ENCODE measurements at places on chromosomes 4 and X.

- DNase-seq: peak; percentile 78
Observed at GRCh38 chrX:135521405-135522131, 1.1 kb downstream of the INTS6L start.

DNA sequence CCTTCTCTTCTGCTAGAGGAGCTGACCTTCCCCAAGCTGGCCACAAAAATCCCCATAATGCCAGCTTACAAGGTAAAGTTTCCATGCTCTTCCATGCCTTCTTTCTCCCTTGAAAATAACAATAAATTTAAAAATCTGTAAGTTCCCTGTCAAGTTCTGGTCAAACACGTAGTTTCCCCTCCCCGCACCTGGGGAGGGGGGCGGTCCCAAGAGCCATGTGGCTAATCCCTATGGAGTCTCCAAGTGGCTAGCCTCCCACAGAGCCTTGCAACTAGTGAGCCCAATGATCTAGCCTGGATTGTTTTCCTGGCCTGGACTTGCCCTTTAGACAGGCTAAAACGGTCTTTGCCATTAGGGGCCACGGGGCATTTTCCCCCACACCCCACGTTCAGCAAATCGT, 2.1 kb upstream of the NRK start:
- DNase-seq: no peak

- no peak for DNase-seq
Observed at GRCh38 chr4:126251169-126251568, 936.4 kb downstream of the FAT4 start.

- DNase-seq: no peak
Observed at GRCh38 chr4:105139646-105140045, 7.0 kb upstream of the TET2 start.

DNA sequence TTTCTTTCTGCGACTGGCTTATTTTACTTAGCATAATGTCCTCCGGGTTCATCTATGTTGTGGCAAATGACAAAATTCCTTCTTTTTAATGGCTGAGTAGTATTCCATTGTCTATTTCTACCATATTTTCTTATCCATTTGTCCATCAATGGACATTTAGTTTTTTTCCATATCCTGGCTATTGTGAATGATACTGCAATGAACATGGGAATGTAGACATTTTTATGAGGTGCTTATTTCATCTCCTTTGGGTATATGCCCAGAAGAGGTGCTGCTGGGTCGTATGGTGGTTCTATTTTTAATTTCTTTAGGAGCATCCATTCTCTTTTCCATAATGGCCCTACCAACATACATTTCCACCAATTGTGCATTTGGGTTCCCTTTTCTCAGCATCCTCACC, 76.5 kb upstream of the HPGD start:
- no peak for DNase-seq

- no peak for DNase-seq
Observed at GRCh38 chrX:4277122-4277521, 563.7 kb upstream of the PRKX start.

- no peak for DNase-seq
Observed at GRCh38 chrX:123504047-123504446, 228.8 kb downstream of the THOC2 start.

DNA sequence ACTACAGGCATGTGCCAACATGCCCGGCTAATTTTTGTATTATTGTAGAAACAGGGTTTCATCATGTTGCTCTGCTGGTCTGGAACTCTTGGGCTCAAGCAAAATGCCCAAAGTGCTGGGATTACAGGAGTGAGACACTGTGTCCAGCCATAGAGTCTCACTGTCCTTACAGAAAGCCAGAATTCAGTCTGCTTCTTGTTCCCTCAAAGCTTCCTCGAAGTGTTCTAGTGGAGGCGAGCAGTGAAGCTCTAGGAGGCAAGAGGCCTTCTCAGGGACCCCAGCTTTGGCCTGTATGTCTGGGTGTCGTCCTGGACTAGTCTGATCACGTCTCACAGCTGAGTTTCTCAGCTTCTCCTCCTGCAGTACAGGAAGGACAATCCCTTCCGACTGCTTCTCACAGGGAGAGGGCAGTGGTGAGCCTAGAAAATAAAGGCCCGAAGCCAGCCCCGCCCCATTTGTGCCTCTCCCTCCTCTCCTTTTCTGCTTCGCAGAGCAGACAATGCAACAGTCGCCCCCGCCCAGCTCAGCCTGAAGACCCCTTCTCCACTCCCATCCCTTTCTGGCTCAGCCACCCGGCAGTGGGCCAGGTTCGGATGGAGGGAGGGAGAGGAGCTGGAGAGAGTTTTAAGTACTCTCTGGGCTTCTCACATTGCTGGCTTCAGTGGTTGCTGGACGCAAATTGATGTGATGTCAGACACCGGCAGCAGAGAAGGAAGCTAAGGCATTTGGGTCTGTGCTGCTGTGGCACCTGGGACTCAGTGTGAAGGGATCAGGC, 11.1 kb upstream of the FAM3A start:
- DNase-seq: no peak

DNA sequence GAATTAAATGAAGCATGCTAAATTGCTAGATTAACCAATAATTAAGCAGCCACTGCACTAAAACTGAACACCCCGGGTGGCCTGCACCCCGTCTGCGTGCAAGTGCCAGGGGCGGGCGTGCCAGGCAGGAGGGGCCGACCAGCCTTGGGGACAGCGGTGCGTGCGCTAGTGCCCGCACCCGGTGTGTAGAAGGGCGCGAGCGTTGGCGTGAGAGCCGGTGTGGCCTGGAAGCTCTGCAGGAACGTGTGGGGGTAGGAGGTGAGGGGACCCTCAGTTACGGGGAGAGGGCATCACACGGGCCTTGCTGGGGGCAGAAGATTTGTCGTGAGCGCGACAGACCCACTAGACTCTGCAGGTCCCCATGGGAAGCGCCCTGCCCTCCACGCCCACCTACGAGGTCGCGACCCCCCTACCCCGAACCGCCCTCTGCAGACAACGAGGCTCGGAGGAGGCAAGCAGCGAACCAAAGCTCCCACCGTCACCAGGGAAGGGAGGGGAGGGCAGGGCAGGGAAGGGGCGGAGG, 105.8 kb downstream of the FAM53A start:
- DNase-seq: no peak

DNA sequence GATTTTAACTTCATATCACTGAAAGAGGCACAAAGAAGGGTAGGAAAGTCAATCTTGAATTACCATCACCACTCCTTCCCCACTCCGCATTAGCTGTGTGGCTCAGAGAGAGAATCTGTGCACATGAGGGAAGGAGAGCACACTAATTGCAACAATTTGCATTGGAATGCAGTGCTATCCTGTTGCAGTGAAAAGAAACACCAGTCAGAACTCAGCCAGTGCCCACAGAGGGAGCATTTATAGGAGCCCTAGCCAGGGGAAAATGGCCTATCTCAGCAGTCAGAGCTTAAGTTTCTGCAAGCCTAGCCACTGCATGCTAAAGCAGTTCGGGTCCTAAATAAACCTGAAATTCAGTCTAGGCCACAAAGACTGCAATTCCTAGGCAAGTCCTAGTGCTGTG, 159.4 kb upstream of the AR start:
- no peak for DNase-seq

- no peak for DNase-seq
Observed at GRCh38 chr4:153117554-153117953, 86.7 kb upstream of the TRIM2 start.

GRCh38 chrX:51435101-51435500, 61.3 kb downstream of the NUDT11 start:
- DNase-seq: no peak

DNA sequence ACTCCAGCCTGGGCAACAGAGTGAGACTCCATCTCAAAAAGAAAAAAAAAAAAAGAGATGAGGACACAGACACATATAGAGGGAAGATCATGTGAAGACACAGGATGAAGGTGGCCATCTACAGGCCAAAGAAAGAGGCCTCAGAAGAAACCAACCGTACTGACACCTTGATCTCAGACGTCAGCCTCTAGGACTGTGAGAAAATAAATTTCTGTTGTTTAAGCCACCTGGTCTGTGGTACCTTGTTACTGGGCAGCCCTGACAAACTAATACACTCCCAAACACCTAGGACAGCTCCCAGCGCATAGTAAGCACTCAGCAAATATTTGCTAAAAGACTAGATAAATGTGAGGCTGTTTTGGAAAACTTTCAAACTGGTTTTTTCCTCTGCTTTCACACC, 59.2 kb upstream of the SMIM10 start:
- DNase-seq: no peak

- no peak for DNase-seq
Observed at GRCh38 chr4:101458914-101459313, 111.6 kb upstream of the PPP3CA start.

DNA sequence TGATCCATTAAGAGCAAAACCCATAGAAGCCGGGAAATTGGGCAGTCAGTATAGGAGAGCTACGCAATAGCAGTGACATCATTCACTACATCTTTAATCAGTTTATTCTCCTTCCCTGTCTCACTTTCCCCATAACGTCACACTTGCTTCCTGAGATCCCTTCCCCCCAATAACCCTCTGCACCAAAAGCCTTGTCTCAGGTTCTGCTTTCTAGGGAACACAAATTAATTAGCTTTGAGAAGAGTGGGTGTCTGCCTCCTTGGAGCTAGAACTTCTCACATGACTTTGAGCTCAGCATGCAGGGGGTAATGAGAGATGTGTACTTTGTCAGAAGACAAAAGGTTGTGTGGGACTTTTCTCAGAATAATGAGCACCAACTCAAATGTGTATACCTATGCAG, 128.3 kb upstream of the MAOA start:
- no peak for DNase-seq

GRCh38 chr4:140088323-140088967, 65.5 kb downstream of the MAML3 start:
- no peak for DNase-seq

DNA sequence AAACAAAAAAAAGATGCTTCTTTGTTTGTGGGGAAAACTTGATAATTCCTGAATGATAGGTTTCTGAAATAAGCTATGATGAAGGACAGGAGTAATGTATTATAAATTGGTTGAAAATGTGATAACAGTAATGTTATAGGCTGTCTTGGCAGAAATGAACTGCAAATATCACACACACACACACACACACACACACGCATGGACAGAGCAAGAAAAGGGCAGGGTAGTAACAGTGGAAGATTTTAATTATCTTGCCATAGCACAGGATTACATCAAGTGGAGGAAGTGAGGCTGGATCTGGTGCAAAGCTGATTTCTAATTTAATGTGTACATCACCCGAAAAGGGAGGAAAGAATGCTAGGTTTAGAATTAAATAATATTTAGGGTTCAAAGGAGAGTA, 97.5 kb upstream of the CXXC4 start:
- no peak for DNase-seq

DNA sequence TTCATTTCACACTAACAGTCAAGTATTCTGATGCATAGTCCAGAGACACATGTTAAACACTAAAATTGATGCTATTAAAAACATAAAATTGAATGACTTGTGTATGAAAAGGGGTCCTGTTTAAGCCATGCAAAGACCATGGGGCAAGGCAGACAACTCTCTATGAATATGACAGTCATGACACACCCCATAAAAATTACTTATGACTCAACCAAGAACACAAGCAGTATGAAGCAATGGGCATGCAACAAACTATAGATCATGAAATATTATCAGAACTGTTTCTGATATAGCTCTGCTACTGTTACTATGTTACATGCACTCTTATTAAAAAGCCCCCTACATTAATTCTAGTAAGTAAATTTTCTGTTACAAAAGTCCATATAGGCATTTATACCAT, 57.5 kb upstream of the ZCCHC13 start:
- DNase-seq: no peak

DNA sequence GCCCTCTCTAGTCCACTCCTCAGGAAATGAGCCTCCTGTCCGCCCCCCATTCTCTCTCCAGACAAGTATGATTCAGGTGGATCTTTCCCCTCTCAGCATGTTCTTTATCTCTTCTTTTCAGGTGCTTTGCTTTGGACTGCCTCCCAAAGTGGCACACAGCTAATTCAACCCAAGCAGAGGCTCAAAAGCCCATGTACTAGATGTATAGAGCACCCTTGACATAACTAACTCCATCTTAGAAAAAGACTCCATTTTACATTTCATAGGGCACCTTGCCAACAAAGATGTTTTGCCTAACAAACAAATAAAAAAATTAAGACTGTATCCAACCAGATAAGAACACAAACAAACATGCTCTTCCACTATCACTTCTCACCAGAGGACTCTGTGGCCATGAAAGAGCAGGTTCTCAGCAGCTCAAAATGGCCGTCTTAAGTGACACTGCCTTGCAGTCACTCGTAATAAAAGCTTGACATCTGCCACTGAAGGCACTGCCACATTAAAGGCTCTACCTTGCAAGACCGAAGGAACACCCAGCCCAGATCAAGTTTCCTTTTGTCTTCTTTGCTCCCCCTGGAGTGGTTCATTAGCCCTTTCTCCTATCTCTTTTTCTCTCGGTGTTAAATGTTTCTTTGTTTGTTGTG, 84.9 kb upstream of the TAB3 start:
- DNase-seq: peak; percentile 38

DNA sequence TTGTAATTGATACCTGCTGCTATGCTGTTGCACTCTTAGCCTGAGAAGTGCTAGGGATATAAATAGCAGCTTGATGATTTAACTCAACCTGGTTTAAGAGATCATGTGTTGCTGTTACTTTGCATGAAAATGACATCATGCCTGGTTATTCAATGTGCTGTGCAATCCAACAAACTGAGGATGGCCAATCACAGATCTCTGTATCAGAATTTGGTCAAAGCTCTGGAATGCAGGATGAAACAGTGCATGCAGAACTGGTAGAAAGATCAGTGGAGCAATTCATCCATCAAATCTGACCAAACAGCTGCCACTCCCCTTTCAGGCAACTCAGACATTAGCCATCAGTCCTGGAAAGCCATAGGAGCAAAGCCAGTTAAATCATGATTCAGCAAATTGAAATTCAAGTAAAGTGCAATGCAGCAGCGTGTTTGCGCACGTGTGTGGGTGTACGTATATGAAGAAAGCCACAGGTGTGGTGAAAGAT, 160.3 kb upstream of the RASGEF1B start:
- DNase-seq: no peak

DNA sequence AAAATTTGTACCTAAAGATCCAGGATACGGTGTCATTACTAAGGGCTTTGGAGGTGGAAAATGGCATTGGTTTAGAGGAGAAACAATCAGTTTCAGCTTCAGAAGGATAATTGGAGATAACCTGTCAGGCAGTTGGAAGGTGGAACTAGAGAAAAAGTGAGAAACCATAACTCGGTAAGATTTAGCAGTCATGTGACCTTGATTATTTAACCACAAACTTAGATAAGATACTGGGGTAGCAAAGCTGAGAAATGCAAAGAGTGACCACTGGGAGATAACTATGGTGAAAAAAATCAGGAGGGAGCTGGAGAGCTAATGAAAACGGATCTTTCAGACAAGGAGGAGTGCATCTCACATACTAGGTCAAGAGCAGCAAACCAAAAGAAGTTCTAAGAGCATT, 58.3 kb upstream of the SMARCA5 start:
- no peak for DNase-seq

DNA sequence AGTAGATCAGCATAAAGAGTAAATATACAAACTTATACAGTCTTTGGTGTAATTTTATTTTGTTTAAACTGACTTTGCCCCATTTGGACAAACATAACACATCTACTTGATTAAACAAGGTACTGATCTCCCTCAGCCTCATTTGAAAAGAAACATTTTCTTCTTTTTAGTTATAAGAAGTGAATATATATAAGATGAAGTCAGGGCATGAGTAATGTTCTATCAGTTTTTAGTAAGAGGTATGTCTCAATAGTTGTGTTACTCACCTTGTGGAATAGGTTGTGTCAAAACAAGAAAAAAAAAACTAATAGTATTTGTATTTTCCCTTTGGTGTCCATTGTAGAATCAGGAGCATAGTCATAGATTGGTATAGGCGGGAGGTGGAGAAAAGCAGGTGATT, 327.4 kb downstream of the RPA4 start:
- no peak for DNase-seq

- no peak for DNase-seq
Observed at GRCh38 chr4:161197912-161198311, 965.9 kb downstream of the FSTL5 start.

GRCh38 chr4:147836807-147837206, 104.9 kb downstream of the ARHGAP10 start:
- DNase-seq: no peak
